Stimulated activated CD4-positive, alpha-beta T cell treated with anti-CD3 and anti-CD28 coated beads, Interleukin-1b, Interleukin-23, amount 100 ng/mL, for 1 hour (primary cell): ENCODE measurements at places on chromosomes 16 and 17.

- no peak for DNase-seq
These were observed 9.0 kb upstream of the C16orf95 start for GRCh38 chr16:87326151-87326571.

GRCh38 chr16:49940464-49941224 lies 84.4 kb upstream of the CNEP1R1 start:
- DNase-seq: no peak

GRCh38 chr17:63140255-63140654 lies 174.2 kb downstream of the TANC2 start:
- no peak for DNase-seq

DNA sequence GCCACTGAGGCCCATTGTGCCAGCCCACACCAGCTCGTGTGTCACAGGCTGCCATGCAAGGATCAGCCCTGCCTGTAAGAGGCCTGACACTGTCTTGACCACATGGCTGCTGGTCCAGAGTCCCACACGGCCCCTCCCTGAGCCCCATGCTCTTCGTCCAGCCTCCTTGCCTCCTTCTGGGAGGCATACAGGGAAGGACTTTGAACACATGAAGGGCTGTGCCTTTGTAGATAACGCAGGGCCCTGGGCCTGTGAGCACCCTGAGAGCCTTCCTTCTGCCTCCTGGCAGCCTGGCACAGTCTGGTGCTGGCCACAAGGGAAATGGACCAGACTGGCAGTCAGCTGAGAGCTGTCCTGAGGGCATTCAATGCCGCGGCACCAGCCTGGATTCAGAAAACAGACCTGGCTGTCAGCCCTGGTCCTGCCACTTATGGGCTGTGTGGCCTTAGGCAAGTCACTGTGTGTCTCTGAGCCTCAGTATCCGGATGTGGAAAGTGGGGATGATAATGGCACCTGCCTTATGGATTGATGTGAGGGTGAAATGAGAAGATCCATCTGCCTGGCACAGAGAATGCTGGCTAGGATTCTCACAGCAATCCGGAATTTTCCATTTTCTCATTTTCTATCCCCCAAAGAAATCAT lies 19.2 kb upstream of the SPNS2 start:
- no peak for DNase-seq

- no peak for DNase-seq
These were observed 469.6 kb downstream of the SOX9 start for GRCh38 chr17:72590382-72590781.

DNA sequence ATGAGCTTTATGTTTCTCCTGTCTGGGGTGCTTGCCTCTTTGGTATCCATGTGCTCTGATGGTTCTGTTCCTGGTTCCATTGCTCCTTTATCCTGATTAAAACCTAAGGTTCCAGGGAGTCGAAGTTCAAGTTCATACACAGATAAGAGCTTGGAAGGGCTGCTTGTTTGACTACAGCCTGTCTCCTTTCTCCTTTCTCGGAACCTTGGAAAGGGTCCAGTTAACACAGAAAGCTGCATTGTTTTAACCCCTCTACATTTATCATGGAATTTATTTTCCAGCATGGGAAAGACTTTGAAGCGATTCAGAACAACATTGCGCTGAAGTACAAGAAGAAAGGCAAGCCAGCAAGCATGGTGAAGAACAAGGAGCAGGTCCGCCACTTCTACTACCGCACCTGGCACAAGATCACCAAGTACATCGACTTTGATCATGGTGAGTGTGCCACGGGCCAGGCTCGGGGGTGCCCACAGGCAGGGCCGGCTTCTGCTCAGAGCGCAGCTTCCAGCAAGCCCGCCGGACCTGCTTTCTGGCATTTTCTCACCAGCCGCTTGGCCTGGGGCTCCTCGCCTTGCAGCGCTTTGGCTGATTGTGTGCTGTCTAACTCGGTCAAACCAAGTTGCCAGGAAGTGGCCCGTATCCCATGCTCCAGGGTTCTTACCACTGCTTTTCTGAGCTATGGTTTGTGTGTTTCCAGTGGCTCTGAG lies 19.9 kb downstream of the CRAMP1 start:
- no peak for DNase-seq

DNA sequence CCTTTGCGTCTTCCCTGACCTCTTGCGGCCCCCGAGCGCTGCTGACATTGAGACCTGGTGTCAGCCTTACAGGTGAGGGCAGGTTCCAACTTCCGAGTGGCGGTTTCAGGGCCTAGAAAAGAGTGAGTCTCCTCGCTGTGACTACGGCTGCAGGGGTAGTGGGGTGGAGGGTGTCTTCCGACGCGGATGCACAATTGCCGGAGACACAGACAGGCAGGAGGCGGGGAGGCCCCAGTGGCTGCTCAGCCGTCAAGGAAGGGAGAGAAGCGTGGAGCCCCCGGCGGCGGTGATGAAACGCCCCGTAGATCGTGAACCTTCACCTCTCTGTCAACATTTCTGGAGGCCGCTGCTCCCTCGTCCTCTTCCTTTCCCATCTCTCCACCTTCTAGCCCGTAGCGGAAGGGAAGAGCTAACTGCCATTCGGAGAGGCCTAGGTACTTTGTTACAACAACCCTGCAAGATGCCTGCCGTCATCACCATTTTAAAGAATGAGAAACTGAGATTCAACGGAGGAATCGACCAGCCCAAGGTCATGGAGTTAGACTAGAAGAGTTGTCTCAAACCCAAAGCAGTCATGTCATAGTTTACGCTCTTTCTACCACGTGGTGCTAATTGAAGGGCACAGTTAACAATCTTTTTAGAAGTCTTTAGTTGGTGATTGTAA lies 485 bp downstream of the DNAJA3 start:
- no peak for DNase-seq

- DNase-seq: no peak
These were observed 7.0 kb upstream of the PPP1R27 start for GRCh38 chr17:81841866-81842265.

DNA sequence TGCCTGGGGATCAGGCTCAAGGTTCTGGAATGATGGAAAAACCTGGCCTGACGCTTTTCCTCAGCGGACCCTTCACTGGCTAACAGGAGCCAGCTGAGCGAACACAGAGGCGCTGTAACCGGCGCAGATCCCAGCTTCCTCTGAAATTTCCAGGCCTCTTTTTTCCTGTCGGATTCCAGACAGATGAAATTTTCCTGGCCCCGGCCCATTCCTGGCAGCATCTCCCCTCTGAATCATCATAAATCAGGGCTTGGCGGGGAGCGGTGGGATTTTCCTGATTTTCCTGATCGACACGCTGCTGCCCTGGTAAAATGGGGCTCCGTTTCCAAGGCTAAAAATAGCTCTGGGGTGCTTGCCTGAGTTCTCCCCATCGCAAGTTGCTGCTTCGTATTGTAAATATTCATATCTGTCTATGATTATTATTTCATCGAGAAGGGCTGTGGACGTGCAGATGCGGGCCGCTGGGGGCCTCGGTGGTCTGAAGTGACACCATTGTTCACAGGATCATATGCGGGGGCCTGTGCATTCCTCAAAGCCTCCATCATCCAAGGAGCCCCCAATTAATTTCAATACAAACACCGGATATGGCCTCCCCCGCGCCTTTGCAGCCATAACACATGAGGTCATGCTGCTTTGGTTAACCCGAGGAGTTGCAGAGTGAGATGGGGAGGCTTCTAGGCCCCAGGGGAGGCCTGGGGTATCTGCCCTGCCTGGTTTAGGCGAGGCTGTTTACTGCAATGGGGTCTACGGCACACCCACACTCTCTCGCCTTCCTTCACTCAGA lies 45.8 kb upstream of the ETV4 start:
- DNase-seq: no peak
